ENCODE measurements at places on chromosomes 7 and 10.

- no peak for DNase-seq
Measured at GRCh38 chr7:41065663-41066062, 637.2 kb downstream of the INHBA start.

- DNase-seq = peak; percentile 78
Measured at GRCh38 chr7:31027161-31027965, 24.7 kb upstream of the ADCYAP1R1 start.

DNA sequence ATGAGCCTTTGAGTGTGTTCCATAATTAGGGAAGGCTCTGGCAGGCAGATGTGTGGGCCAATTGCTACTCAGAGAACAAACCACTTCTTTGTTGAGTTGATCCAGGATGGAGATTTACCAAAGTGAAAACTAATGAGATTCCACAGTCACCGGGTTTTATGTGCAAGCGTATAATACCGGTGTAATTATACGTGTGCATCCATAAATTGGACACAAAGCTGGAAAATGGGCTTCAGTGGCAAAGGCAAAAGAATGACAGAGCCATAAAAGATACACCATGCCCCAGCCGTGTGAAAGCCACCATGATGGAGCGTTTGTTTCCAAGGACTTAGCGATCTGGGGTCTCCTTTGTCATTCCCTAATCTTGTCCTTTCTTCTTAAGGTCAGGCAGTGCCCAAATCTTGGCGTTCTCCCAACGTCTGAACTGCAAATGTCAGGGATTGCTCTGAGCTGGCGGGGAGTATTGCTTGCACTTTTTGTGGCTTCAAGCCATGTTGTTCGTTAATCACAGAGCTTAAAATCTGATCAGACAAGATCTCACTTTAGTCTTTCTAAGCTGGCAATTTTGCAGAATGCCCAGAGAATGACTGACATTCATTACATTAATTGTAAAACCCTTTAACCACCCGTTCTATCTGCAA, 70.1 kb downstream of the NPTX2 start:
- DNase-seq = no peak

- DNase-seq = no peak
Measured at GRCh38 chr7:151076863-151077704, 3.5 kb downstream of the FASTK start.

DNA sequence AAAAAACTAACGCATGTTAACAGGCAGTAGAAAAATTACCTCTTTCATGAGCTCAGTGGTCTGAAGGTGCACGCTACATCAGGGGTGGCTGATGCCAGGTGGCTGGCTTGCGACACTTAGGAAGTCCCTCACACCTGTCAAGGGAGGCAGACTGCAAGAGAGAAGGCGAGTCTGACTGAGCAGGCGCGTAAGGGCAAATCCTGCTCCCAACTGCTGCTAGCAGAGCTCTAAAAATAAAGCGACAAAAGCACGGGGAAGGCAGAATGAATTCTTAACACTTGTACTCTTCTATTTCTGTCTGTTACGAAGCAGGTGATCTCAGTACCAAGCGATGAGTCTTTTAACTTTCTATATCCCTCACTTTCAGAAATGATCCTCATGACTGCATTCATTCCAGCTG, 33.1 kb downstream of the CACNA2D1 start:
- peak; percentile 91 for DNase-seq

DNA sequence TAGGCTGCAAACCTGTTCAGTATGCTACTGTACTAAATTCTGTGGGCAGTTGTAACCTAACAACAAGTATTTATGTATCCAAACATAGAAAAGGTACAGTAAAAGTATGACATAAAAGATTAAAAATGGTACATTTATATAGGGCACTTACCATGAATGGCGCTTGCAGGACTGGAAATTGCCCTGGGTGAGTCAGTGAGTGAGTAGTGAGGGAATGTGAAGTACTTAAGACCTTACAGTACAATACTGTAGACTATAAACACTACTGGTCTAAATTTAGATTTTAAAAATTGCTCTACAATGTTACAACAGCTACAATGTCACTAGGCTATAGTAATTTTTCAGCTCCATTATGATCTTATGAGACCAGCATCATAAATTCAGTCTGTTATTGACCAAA, 146.0 kb upstream of the GNAI1 start:
- DNase-seq = no peak

DNA sequence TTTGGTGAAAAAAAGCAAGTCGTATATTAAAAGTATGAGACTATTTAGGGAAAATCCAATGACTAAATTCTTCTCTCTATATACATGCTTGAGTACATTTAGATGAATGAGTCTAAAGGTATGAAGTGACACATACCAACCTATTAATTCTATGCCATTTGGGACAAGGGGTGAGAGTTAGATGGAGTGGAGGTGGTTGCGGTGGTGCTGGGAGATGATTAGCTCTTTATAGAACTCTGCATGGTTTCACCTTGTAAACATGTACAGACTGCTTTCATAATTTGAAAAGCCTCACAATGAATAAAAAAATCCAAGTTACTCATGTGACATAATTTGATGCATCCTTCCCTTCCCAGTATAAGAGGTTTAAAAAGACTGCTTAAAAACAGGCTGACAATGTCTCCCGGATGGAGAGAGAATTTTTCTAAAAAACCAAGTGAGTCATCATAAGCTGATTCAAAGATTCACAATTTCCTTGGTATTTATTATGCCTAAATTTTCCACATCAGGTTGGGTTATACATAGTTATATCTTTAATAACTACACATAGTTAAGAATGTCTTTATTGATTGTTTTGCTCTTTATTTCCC, 572.8 kb downstream of the REEP3 start:
- DNase-seq = no peak

- peak; percentile 59 for DNase-seq
Measured at GRCh38 chr7:81499262-81500116, 270.4 kb downstream of the HGF start.

DNA sequence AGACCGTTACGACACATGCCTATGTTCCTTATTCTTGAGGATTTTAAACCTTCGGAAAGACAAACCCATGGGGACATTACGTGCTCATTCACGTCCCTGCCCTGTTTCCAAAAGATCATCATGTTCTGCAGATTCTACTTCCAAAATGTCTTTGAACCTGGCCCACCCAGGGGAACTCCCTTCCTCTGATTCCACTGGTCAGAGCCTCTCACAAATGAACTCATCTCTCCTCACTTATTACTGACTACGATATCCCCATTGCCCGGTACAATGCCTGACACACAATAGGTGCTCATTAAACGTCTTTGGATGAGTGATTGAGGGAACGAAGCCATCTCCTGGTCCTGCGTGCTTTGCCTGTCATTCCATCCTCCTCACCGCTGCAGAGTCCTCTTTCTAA, 168.3 kb upstream of the RNF32 start:
- no peak for DNase-seq

GRCh38 chr10:128058106-128058749, 68.0 kb downstream of the MKI67 start:
- no peak for DNase-seq

DNA sequence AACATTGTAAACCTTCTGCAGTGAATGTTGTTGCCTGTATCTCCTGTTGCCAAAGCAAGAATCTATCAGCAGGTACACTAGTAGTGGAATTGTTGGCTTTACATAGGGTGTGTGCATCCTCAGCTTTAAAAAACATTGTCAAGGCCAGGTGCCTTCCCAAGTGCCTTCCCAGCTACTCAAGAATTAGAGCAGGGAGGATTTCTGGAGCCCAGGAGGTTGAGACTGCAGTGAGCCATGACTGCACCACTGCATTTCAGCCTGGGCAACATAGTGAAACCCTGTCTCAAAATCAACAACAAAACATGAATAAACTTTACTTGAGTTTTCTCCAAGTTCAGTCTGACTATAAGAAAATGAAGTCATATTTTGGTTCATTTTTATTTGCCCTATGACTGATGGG, 217.3 kb downstream of the CCSER2 start:
- no peak for DNase-seq

DNA sequence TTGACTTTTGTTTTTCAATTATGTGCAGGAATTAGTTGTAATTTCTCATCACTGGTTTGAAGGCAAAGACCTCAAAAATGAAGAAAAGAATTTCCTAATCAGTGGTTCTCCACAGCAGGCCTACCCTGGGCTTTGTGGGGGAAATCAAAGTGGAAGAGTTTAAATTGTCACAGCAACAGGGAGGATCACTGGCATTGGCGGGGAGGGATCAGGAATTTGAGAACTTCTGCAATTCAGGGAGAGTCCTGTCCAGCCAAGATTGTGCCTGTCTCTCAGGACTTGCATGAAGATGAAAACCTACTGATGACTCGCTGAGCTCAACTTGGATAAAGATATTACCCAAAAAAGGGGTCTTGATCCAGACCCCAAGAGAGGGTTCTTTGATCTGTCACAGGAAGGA, 70.1 kb downstream of the HACD1 start:
- DNase-seq = no peak

DNA sequence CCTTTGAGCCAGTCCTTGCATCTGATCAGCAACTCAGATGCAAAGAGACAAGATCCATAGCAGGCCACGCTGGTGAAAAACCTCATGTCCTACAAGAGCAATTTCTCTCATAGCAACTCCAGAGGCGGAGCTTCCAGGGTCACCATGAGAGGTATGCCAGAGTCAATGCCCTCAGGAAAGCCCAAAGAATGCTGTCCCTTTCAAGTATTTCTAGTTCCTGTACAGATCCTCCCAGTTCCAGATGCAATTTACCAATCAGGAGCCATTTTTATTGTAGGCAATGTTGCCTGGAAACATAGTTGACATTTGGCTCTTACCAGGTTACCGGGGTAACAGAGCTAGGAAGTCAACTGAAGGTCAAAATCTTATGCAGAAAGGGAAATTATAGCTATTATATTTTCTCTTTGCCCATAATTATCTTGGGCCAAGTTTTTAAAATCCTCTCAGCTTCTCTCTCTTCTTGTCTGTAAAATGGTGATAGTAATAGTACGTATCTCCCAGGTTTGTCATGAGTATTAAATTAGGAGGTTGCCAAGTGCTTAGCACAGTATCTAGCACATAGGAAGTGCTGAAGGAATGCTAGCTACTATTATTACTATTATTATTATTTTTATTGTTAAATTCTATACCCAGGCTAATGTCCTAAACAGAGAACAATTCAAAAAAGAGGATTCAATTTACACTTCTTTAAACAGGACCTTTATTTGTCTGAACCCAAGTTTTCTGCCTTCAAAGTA, 46.3 kb upstream of the TM9SF3 start:
- no peak for DNase-seq

DNA sequence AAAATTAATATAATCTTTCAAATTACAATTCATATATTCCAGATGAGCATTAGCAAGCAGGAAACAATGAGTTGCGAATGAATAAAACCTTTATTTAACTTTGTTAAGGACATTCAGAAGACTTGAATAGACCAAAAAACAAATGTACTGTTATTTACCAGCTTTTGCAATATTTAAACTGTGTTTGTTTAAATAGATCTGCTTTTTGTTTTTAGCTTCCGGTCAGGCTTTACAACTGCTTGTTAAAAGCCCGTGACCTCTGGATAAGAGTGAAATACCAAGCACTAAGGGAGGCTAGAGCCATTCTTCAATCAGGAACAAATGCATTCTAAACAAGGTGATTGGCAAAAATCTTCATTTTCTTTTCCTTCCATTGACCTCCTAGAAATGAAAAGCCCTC, 184.9 kb upstream of the GNAI1 start:
- no peak for DNase-seq

DNA sequence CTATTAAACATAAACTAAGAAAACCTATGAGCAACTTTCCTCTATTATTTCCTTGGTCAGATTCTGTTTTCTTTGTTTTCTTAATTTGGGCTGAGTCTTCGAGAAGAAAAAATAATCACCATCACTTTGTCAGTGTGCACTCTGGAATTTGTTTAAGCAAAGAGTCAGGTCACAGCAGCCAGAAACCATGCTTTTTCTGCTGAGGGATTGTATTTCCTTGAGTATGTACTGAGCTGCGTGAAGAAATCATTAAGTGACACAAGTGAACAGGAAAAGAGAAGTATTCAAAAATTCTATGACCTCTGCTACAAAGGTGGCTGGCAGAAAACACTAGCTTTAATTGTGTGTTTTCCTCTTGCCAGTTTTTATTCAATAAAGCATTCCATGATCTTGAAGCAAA, 249.6 kb downstream of the VTI1A start:
- DNase-seq = no peak
